ENCODE measurements at places on chromosomes 5 and 9.

- no peak for DNase-seq
These were observed 206.9 kb downstream of the GABBR2 start for GRCh38 chr9:98501819-98502218.

DNA sequence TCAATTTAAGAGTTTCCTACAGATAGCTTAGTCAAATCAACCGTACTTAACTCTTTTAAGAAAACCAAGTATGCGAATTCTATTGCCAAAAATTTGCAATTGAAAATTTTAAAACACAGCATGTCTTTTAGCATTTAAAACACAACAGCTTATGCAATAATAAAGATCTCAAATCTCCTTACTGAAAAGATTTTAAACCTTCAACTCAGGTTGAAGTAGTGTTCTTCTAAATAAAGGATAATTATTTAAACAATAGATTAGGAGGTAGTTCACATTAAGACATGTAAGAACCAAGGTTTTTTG is 5.5 kb downstream of the NR3C1 start:
- DNase-seq, result no peak

- DNase-seq, result peak; percentile 79
These were observed 15.7 kb downstream of the PNPLA7 start for GRCh38 chr9:137534256-137535119.

DNA sequence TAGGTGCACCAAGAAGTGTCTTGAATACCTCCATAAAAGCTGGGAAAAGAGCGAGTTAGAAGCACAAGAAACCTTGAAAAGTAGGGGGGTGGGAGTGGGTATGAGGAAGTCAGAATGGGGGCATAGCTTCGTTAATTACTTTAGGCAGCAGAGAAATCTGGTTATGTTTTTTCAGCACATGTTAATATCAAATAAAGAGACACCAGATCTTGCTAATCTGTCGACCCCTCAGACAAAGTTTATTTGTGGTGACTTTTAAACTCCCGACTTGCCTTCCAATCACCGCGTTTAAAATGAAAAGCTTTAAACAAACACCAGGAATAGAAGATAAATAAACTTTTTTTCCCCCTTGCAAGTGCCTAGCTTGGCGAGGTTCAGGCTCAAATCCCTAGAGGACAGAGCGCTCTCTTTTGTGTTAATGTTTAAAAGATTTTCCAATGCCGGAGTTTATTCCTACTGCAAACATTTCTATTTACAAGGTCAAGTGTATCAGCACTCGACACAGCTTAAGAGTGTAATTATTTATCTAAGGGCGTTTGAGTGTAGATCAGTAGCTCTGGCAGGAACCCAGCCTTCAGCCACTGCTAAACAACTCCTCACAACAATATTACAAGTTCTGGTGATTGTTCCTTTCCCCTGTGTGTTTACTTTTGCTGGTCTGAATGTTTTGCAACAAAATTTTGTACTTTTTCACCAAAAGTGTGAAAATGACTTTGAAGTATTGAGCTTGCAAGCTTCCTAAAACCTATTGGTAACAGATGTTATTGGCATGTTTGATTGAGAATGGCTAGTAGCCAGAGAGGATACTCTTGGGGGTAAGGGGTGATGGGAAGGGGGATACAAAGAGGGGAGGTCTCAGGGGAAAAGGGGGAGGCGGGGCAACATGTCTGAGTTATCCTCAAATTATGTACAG is 3.8 kb downstream of the GAS1 start:
- peak; percentile 56 for DNase-seq

GRCh38 chr5:140399979-140400729 is 1.5 kb upstream of the ANKHD1 start:
- DNase-seq, result no peak

DNA sequence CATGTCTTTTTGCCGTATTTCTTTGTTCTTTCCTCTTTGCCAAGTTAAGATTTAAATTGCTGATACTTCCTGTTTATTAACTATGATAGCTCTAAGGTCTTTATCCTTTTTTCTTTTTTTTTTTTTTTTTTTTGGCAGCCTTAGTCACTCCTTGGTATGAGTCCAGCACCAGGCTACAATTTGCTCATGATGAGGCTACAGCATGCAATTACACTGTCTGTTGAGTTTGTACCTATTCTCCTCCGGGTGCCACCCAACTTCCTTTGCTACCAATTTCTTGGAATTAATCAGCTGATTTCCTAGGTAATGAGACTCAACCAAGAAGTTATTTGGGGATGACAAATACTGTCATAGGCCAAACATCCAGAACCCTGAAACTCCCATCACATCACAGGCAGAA is 25.5 kb downstream of the ACTL7B start:
- no peak for DNase-seq

DNA sequence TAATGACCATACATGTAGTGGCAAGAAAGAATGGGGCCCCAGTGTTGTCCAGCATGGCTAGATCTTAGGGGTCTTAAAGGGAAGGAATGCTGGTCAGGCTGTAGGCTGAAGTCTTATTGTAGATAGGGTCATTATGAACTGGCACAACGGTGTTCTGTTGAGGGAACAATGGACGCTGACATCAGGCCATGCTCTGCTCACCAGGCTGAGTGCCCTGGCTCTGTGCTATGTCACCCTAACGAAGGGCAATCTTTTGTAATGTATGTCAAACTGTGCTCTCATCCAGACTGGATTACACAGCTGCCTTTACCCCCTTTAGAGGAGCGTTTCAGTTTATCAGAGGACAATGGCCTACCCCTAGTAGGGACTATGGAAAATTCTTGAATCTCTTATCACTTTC is 14.6 kb upstream of the ZNF608 start:
- DNase-seq, result no peak

- no peak for DNase-seq
These were observed 815 bp upstream of the ODF2 start for GRCh38 chr9:128454991-128455390.

DNA sequence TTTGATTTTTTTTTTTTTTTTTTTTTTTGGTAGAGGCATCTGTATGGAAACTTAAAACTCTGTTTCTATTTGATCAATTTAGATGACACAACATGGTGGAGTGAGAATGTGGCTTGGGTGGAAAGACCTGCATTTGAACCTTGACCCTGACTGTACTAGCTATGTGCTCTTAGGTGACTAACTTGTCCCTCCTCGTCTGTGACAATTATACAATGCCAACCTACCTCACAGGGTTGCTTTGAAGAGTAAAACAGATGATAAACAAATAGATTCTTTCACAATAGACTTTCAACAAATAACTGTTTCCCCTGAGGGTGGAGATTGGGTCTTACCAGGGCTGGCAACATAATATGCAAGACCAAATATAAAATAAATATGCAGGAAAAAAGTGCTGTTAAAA is 109.3 kb downstream of the CRB2 start:
- no peak for DNase-seq

DNA sequence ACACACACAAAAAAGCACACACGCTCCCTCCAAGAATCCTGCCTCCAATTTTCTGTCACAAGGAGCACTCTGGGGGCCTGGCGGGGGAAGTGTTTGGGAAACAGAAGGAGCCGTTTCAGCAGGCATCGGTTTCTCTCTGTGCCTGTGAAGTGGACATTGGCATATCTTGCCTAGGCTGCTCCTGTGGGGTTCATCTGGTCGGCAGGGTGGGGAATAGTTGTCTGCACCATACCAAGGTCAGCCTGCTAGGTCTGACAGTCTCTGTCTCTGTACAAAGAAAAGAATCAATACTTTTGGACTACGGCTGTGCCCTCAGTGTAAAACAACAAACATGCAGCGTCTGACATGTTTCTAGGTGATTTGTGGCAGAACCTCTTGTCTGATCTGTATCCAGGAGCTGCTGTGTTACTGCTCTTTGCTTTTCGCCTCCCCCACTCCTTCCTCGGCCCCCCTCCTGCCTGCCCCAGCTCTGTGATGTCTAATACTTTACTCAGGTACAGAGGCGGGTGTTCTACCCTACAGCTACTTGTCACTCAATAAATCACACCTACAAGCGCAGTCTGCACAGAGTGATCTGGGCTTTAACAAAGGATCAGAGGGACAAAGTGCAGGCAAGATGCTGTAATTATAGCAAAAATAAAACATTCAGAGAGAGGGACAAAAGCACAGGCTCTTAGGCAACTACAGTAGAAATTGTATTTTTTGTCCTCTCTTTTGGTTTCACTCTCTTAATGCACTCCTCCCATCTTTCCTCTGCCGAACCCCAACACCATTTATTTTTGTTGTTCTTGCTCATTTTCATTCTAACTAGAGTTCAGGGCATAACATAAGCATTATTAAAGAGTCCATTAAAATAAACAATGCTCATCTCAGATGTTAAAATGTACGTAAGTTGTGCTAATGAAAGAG is 216.7 kb downstream of the BNC2 start:
- no peak for DNase-seq

GRCh38 chr5:144232285-144232684 is 61.6 kb downstream of the KCTD16 start:
- no peak for DNase-seq

DNA sequence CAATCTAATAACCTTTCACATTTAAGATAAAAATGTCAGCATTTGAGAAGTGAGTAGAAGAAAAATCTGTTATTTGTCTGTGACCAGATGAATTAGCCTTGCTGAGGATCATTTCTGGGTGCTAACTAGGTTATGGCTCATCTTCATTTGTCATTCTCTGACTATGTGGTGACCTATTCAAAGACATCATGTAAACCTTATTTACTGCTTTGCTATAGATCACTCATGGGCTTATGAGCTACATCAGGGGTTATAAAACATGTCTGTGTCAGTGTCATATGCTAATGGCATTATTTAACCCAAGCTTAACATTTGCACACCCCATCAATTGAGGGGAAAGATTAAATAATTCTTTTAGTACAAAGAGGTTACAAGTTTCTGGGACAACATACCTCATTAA is 555.5 kb upstream of the CYLC2 start:
- DNase-seq, result no peak

- no peak for DNase-seq
These were observed 6.9 kb downstream of the SLC31A1 start for GRCh38 chr9:113228130-113228665.
